NCI-H1105 (cell line): ENCODE measurements at places on chromosomes 4 and X.
A peak's percentile ranks its signal among the peaks of the same experiment; 100 is the strongest.

- no peak for DNase-seq
Measured at GRCh38 chrX:109409181-109409580, 72.7 kb downstream of the GUCY2F start.

DNA sequence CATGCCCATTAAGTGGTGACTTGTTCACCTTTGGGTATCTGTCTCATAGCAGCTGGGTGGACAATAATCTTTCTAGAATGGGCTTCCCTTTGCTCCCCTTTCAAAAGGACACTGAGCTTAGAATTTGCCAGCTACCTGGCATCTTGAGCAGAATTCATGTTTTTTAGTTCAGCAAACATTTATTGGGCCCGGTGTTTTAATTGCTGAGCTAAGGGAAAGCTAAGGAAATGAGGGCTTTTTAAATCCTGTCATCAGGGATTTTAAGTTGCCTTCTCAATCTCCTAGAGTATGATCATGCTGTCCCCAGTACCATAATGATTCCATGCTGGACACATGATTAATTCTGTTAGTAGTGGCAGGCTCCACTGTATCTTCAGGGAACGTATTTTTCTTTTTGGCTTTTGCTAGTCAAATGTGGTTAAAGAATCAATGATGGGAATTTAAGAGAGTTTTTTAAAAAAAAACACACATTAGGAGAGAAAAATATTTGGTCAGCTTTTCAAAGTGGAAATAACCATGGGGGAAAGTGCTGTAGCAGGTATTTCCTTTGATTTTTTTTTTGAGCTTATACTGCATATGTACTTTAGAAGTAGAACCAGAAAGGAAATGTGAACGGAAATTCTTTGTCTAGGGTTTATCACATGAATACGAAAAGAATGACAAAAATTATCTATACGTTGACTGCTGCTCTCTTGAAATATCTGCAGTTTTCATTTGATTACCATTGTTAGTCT, 208.9 kb downstream of the CLCN4 start:
- no peak for DNase-seq

GRCh38 chr4:72568959-72569718, at the start of gene ADAMTS3:
ADAMTS3 (minus strand) TSS chr4:72569221; CDS start chr4:72568762, 459 bp downstream.
- peak; percentile 39 for DNase-seq

GRCh38 chrX:43500246-43500645, 155.9 kb upstream of the MAOA start:
- DNase-seq: no peak

DNA sequence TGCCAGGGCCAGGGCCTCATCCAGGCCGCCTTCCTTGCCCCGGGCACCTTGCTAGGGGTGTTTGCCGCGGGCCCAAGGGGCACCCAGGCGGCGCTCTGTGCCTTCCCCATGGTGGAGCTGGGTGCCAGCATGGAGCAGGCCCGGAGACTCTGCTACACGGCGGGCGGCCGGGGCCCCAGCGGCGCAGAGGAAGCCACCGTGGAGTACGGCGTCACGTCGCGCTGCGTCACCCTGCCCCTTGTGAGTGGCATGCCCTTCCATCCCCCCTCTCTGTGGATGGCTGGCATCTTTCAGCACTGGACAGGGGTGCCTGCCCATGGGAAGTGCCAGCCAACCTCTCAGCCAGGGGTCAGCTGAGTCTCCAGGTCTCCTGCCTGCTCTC, 3.6 kb downstream of the PLXNB3 start:
- DNase-seq: no peak

GRCh38 chrX:107197319-107197718, 8.9 kb downstream of the NUP62CL start:
- no peak for DNase-seq

DNA sequence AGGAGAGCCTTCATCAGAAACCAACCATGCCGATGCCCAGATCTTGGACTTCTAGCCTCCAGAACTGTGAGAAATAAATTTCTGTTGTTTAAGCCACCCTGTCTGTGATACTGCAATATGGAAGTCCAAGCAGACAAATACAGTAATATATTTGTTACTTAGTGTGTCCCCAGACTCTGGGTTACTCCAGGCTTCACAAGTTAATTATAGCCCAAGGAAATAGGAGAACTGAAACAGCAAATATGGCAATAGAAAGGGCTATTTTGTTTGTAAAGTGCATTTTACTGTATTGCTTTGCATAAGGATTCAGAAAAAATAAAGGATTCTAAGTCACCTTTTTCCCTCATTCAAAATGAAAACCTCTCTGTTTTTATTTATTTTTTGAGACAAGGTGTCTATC, 15.7 kb downstream of the TIGD4 start:
- no peak for DNase-seq

GRCh38 chr4:182194091-182194824, 48.9 kb upstream of the TENM3 start:
- DNase-seq: no peak

DNA sequence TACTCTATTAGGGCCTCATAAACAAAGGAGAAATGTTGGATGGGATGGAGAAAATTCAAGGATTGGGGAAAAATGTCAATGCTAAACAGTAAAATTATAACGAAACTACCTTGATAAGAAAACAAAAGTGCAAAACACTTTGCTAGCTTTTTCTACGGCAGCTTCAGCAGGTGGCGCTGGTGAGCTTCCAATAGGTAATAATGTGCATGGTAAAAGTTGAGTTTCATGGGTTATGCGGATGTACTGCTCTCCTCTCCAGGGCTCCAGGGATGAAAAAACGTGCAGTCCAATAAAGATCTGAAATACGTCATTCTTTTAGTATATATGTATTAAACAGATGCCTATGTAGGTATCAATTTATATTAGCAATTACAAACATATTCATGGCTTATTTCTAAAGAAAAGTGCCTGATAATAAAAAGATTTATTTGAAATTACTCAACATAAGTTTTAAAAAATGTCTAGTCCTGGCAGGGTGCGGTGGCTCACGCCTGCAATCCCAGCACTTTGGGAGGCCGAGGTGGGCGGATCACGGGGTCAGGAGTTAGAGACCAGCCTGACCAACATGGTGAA, 239.6 kb downstream of the GRXCR1 start:
- peak; percentile 10 for DNase-seq

DNA sequence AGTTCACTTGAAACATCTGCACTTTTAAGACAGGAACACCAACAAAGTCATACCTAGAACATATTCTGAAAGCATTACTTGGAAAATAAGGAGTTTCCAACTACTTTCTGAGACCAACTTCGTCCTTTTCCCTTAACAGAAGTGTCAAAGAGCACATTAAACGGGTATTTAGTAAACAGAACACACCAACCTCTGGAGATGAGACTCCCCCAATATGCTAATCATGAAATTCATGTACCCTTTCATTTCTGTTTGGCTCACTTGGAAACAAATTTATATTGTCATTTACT, 69.2 kb downstream of the NOCT start:
- DNase-seq: no peak

DNA sequence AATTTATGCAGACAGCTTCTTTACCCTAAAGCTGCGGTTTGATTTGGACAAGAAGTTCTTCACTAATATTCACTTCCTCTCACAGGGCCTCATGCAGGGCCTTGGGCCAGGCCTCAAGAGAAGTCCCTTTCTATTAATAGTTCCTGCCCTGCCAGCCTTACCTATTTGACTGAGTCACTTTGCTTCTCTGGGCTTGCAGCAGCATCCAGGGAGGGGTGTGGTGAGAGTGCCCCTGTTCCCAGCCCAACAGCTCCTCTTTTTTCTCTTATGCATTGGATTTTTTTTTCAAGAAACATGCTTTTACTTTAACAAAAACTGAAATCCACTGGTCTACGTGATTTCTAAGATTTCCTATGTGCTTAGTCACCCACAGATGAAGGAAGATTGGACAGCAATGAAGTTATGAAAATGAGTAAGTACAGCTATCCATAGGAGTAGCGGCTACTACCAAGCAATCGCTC, 26.7 kb downstream of the FAM156B start:
- no peak for DNase-seq
